ENCODE measurements at places on chromosomes 2 and 18.

GRCh38 chr2:222305516-222306392 lies 7.0 kb upstream of the PAX3 start:
- no peak for DNase-seq
- H3K27ac ChIP-seq, result no peak overlapping the region
- peak overlapping the region; percentile 85 for H3K4me3 ChIP-seq
- H3K36me3 ChIP-seq, result peaks cover 12% of the 10 kb centered on the region
- H3K4me1 ChIP-seq, result peaks cover 33% of the 10 kb centered on the region

DNA sequence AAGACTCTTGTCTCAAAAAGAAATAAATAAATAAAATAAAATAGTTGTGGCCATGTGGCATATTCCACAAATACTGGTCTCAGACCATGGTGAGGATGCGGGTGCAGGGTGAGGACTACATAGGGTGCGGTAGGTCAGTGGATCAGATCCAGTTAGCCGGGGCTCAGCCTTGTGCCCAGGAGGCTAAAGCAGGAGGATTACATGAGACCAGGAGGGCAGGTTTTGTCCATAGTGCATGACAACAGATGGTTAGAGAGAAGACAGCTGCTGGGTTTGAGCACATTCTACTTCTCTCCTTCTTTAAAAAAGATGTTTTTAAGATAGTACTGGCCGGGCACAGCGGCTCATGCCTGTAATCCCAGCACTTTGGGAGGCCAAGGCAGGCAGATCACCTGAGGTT lies 12.8 kb upstream of the PSD4 start:
- no peaks in the 10 kb centered on the region for H3K27me3 ChIP-seq
- no peak overlapping the region for H3K4me3 ChIP-seq
- H3K27ac ChIP-seq, result no peak overlapping the region
- no peaks in the 10 kb centered on the region for H3K36me3 ChIP-seq

DNA sequence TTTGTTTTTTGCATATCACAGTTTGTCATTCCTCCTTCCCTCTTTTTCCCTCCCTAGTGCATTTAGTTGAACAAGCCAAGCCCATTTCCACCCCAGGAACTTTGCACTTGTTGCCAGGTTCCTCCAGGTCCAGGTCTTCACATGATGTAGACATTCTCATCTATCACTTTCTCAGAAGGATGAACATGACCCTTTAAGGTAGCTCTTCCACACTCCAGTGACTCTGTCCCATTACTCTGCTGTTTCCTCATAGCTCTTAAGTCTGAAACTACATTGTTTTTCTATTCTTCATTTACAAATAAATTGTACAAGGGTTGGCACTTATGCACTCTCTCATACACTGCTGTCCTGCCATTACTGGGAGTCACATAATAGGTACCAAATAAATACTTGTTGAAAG lies 6.1 kb downstream of the KYNU start:
- DNase-seq, result no peak
- H3K27me3 ChIP-seq, result peaks cover 7% of the 10 kb centered on the region
- no peaks in the 10 kb centered on the region for H3K36me3 ChIP-seq
- no peak overlapping the region for H3K27ac ChIP-seq
- peaks cover 22% of the 10 kb centered on the region for H3K4me1 ChIP-seq

GRCh38 chr2:71826826-71827523 lies 320.7 kb downstream of the CYP26B1 start:
- no peaks in the 10 kb centered on the region for H3K36me3 ChIP-seq
- no peaks in the 10 kb centered on the region for H3K4me1 ChIP-seq
- no peak overlapping the region for H3K27ac ChIP-seq
- DNase-seq, result no peak
- no peak overlapping the region for H3K4me3 ChIP-seq
- peaks cover 6% of the 10 kb centered on the region for H3K27me3 ChIP-seq

GRCh38 chr2:152510621-152511020 lies 175.6 kb downstream of the FMNL2 start:
- no peaks in the 10 kb centered on the region for H3K36me3 ChIP-seq
- H3K27me3 ChIP-seq, result peaks cover 5% of the 10 kb centered on the region
- no peak overlapping the region for H3K27ac ChIP-seq
- no peak for DNase-seq
- H3K4me3 ChIP-seq, result no peak overlapping the region
- no peaks in the 10 kb centered on the region for H3K4me1 ChIP-seq

DNA sequence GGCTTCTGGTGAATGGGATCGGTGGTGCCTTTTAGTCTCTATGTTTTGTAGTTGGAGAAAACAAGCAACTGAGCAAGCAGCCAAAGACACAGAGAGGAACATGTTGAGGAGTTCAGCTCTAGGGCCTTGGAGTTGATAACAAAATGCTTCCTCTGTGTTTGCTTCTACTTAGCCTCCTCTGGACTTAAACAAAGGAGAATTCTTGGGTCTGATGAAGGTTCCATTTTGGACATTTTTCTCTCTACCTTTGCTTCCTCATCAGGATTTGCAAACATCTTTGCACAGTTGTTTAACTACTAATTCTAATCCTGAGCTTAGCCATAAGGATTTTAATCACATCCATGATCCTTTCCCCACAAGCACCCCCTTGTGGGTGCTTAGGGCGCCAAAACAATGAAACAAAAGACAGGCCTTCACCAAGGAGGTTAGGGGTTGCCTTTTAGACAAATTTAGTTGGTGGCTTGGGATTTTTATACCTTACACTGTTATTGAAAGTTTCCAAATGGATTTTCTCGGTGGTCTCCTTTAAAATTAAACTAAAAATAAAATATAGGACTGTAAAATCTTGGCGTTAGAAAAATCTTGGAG lies 148.5 kb upstream of the SATB2 start:
- H3K27ac ChIP-seq, result no peak overlapping the region
- H3K27me3 ChIP-seq, result no peaks in the 10 kb centered on the region
- H3K36me3 ChIP-seq, result no peaks in the 10 kb centered on the region
- no peaks in the 10 kb centered on the region for H3K4me1 ChIP-seq

DNA sequence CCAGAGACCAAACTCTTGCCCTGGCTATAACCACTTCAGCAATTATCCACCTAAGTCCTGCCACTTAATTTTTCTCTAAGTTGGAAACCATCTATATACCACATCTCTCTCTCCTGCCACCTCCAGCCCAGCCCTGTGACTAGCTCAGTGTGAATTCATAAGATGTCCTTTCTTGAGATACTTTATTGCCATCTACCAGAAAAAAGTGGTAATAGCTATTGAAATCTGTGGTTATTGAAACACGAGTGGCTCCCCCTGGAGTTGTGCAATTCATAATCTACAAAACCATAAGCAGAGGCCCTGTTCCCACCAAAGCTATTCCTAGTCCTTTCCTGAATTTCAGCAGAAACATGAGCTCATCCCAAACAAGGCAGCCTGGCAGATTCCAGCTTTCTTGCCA lies 324.0 kb downstream of the TXNL1 start:
- H3K36me3 ChIP-seq, result no peaks in the 10 kb centered on the region
- peaks cover 8% of the 10 kb centered on the region for H3K27me3 ChIP-seq
- H3K27ac ChIP-seq, result no peak overlapping the region

- DNase-seq, result no peak
- no peaks in the 10 kb centered on the region for H3K4me1 ChIP-seq
- no peak overlapping the region for H3K4me3 ChIP-seq
- no peaks in the 10 kb centered on the region for H3K36me3 ChIP-seq
These were observed 70.5 kb upstream of the IGFBP5 start for GRCh38 chr2:216765761-216766262.

DNA sequence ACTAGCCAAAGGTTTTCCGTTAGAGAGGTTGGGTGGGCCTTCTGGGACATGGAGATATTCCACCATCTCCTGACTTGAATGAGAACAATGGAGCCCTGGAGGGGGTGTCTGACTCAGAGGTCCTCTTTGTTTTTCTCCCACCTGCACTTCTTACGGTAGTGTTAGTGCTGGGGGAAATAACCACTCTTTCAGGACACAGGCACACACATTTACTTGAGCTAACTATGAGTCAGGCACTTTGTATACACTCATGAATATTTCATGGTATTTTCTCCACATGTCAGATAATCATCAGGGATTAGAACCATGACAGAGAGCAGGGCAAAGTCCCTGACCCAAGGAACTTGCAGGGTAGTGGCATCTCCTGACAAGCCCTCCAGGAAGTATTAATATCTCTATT lies 439.1 kb downstream of the TSN start:
- H3K4me1 ChIP-seq, result no peaks in the 10 kb centered on the region
- no peak for DNase-seq
- no peak overlapping the region for H3K27ac ChIP-seq
- no peaks in the 10 kb centered on the region for H3K27me3 ChIP-seq

DNA sequence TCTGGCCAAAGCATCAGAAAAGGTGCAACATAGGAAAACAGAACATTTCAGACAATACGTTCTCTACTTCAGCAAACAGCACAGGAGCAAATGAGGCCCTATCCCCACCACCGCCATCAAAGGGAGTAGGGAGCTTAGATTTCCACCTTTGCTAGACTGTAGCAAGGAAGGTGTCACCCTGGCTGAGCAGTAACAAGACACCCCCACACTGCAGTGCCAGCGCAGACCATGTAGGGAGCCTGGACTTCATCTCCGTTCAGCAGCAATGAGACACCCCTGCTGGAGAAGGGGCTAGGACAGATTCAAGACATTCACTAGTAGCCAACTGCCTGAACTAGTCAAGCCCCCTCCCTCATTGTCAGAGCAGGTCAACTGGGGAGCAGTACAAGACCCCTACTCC lies 160.1 kb upstream of the CBLN2 start:
- H3K4me3 ChIP-seq, result no peak overlapping the region
- H3K27ac ChIP-seq, result no peak overlapping the region
- no peak for DNase-seq

GRCh38 chr2:134594399-134594798 lies 124.4 kb downstream of the TMEM163 start:
- H3K27me3 ChIP-seq, result peaks cover 2% of the 10 kb centered on the region
- H3K36me3 ChIP-seq, result no peaks in the 10 kb centered on the region
- DNase-seq, result no peak
- no peak overlapping the region for H3K4me3 ChIP-seq

DNA sequence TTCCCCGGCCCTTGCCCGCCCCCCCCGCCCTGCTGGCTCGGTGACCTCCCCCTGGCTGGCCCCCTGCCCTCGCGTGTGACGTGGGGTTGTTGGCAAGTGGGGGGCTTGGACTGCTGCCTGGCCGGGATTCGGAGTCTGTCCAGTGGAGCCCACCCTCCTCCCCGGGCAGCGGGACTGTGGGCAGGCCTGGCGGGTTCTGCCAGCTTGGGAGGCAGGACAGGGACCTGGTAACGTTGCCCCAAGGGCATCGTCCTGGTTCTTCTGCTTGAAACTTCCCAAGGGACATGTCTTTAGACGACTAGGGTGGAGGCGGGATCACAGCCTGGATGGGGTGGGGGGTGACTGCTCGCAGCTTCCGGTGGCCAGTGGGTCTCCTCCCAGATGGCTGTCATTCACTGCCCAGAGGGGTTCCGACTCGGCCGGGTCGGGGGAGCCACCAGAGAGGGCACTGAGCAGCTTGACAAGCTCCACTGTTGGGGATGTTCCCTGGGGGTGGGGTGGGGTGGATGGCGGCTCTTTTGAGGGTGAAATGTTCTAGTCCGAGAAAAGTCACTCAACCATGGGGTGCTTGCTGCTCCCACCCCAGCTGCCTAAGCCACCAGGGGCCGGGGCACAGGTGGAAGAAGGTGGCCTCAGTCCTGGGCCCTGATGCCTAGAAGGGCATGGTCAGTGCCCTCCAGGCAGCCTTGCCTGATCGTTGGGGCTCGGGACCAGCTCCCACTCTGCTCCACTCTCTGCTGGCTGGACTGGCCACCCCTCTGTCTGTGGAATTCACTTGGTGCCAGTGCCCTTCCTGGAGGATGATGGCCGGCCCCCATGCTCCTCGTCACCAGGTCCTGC lies 4.3 kb upstream of the HS6ST1 start:
- H3K27me3 ChIP-seq, result no peaks in the 10 kb centered on the region
- H3K36me3 ChIP-seq, result no peaks in the 10 kb centered on the region
- H3K4me1 ChIP-seq, result peaks cover 7% of the 10 kb centered on the region
- peak overlapping the region; percentile 74 for H3K27ac ChIP-seq
- peak overlapping the region; percentile 62 for H3K4me3 ChIP-seq
- no peak for DNase-seq

DNA sequence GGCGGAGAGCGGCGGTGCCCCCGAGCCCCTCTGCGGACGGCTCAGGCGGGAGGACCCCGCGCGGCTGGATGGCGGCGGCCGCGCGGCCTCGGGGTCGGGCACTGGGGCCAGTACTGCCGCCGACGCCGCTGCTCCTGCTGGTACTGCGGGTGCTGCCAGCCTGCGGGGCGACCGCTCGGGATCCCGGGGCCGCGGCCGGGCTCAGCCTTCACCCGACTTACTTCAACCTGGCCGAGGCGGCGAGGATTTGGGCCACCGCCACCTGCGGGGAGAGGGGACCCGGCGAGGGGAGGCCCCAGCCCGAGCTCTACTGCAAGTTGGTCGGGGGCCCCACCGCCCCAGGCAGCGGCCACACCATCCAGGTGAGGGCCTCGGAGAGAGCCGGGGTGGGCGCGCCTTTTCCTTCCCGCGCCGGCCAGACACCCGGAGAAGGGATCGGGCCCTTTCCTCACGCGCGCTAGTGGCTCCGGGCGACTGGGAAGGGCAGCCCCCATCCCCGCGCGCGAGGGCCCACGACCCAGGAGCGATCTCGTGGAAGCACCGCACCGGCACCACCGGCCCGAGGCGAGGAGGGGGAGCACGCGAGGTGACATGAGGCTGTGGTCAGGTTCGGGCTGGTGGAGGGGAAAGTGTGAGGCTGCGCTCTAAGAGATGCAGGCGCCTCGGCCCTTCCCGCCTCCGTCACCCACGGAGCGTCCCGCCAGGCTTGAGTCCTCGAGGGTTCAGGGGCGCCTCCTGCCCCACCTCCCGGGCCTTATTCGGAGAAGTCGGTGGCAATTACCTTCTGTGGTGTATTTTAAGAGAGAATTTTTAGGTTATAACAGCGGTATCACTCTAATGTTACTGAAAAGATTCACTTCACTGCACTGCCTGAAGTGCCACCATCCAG lies 607 bp downstream of the LAMA3 start:
- peaks cover 12% of the 10 kb centered on the region for H3K4me1 ChIP-seq
- no peak overlapping the region for H3K27ac ChIP-seq
- H3K36me3 ChIP-seq, result no peaks in the 10 kb centered on the region
- H3K27me3 ChIP-seq, result peaks cover 20% of the 10 kb centered on the region

- peak; percentile 57 for DNase-seq
- H3K27me3 ChIP-seq, result peaks cover 1% of the 10 kb centered on the region
- H3K27ac ChIP-seq, result peak overlapping the region; percentile 85
- peak overlapping the region; percentile 76 for H3K4me3 ChIP-seq
- peaks cover 3% of the 10 kb centered on the region for H3K36me3 ChIP-seq
These were observed 6.7 kb upstream of the ACAA2 start for GRCh38 chr18:49819823-49820671.

- no peaks in the 10 kb centered on the region for H3K4me1 ChIP-seq
- no peak overlapping the region for H3K27ac ChIP-seq
- no peak overlapping the region for H3K4me3 ChIP-seq
- no peak for DNase-seq
- no peaks in the 10 kb centered on the region for H3K27me3 ChIP-seq
- peaks cover 3% of the 10 kb centered on the region for H3K36me3 ChIP-seq
These were observed 256.4 kb downstream of the TFCP2L1 start for GRCh38 chr2:121028577-121028976.

DNA sequence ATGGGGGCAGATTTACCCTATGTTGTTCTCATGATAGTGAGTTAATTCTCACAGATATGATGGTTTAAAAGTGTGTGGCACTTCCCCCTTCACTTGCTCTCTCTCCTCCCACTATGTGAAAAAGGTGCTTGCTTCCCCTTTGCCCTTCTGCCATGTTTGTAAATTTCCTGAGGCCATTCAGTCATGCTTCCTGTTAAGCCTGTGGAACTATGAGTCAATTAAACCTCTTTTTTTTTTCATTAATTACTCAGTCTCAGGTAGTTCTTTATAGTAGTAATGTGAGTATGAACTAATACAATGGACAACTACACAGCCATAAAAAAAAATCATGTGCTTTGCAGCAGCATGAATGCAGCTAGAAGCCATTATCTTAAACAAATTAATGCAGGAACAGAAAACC lies 118.5 kb downstream of the CALCRL start:
- H3K36me3 ChIP-seq, result no peaks in the 10 kb centered on the region
- H3K4me1 ChIP-seq, result no peaks in the 10 kb centered on the region
- H3K27ac ChIP-seq, result no peak overlapping the region
- H3K27me3 ChIP-seq, result no peaks in the 10 kb centered on the region
- no peak overlapping the region for H3K4me3 ChIP-seq

Data from naive thymus-derived CD8-positive, alpha-beta T cell (primary cell).